Urothelium cell line (cell line): ENCODE measurements at places on chromosomes 2 and 18.
A peak's percentile ranks its signal among the peaks of the same experiment; 100 is the strongest.

DNA sequence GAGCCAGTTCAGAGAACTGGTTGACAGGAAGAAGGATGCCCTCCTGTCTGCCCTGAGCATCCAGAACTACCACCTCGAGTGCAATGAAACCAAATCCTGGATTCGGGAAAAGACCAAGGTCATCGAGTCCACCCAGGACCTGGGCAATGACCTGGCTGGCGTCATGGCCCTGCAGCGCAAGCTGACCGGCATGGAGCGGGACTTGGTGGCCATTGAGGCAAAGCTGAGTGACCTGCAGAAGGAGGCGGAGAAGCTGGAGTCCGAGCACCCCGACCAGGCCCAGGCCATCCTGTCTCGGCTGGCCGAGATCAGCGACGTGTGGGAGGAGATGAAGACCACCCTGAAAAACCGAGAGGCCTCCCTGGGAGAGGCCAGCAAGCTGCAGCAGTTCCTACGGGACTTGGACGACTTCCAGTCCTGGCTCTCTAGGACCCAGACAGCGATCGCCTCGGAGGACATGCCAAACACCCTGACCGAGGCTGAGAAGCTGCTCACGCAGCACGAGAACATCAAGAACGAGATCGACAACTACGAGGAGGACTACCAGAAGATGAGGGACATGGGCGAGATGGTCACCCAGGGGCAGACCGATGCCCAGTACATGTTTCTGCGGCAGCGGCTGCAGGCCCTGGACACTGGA, 92.5 kb upstream of the EML6 start:
- DNase-seq: no peak

DNA sequence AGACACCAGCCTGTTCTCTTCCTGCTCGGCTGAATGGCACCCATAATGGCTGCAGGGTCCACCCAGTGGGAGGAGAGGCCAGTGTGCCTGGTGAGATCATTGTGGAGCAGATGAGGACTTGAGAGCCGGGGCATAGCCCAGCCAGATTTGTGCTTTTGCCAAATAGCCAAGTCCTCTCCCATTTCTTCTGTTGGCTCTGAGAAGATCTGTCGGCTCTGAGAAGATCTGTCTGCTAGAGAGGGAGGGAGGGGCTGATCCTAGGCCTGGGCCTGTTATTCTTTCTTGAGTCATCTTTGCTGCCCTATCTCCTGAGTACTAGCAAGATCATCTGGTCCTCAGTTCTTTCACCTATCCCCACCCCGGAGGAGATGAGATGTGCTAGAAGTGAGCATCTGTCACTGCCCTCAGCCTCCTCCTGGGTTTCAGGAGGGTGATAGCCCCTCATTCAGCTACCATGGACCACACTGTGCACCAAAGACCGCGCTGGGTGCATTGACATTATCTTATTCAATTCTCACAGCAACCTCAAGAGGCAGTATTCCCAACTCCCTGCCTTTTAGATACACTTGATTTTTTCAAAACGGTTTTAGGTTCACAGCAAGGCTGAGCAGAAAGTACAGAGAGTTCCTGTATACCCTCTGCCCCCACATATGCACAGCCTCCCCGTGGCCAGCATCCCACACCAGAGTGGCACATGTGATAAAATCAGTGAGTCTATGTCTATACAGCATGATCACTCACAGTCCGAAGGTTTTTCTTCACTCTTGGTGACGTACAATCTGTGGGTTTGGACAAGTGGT, 98.6 kb downstream of the CAPN13 start:
- no peak for DNase-seq

GRCh38 chr2:129849559-129850160, 129.8 kb upstream of the RAB6C start:
- peak; percentile 52 for DNase-seq

DNA sequence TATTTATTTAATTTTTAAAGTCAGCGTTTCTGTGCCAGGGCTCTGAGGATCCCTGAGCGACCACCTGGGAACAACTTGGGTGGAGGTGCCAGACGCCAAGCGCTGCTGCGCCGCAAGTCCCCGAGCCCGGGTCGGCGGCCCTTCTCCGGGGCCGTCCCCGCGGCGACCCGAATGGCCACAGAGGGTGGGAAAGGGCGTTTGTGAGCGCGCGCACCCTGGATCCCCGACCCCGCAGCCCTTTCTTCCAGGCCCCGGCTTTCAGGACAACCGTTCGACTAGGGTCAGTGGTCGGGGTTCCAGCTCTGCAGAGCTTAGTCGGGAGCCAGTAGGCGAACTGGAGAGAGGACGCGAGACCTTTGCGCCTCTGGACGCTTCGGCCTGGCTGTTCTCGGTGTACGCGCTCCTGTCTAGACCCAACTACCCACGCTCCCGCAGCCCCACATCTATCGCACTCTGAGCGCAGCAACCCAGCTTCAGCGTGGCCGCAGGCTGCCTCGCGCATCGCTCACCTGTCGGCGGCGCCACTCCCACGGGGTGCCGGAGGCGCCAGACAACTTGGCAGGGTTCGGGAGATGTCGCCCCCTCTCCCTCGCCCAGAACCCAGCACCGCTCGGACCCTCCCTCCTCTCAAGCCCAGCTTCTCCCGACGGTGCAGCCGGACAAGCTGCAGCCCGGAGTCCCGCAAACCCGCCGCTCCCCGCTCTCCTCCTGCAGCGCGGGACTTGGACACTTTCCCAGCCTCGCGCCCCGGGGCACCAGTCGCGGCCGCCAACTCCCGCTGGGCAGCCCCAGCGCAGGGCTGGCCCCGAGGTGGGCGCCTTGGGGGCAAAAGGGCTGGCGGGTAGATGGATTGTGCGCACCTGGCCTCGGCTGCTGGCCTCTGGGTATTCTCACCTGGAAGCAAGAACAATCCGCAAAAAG, 758 bp downstream of the LYPD1 start:
- DNase-seq: no peak

GRCh38 chr2:124489686-124490085, 464.6 kb downstream of the CNTNAP5 start:
- DNase-seq: no peak

GRCh38 chr2:231554748-231555545, 24.7 kb upstream of the NMUR1 start:
- DNase-seq: no peak

- no peak for DNase-seq
These were observed 8.3 kb downstream of the EVX2 start for GRCh38 chr2:176075481-176075880.

DNA sequence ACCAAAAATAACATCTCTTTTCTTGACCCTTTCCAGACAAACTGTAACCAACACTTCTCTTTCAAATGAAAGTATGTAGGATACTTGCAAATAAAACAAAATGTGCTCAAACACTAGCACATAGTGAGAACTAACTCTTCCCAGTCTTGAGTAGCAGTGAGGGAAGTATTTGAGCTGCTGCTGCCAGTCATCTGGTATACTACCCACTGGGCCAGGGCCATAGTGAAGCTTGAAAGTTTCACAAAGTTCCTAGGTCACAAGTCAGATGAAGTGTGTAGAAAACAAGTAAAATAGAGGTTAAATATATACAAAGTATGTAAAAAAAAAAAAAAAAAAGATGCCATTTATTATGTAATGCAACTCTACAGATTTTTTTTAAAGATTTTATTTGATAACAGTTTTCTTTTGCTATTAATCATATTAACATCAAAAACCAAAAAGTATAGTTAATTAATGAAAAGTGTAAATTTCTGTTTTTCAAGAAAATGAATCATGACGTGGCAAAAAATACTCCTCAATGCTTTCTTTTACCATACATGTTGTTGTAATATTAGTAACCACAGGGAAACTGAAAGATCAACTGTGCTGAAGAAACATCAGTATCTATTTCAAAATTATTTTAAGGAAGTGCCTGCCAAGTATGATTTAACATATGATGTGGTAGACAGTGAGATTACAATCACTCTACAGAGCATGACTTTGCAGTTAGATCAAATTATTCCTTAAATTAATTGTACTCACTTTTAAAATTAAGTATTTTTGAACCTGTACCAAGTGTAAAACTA, 21.6 kb upstream of the TRIB2 start:
- DNase-seq: no peak

GRCh38 chr2:211996857-211997256, 541.7 kb downstream of the ERBB4 start:
- no peak for DNase-seq

GRCh38 chr2:32678825-32679224, 51.0 kb downstream of the TTC27 start:
- no peak for DNase-seq

- no peak for DNase-seq
These were observed 3.4 kb upstream of the CXCR4 start for GRCh38 chr2:136121204-136121910.

GRCh38 chr2:121200419-121201315, 84.3 kb downstream of the TFCP2L1 start:
- no peak for DNase-seq

- no peak for DNase-seq
These were observed 38.5 kb downstream of the ASAP2 start for GRCh38 chr2:9244985-9245544.

DNA sequence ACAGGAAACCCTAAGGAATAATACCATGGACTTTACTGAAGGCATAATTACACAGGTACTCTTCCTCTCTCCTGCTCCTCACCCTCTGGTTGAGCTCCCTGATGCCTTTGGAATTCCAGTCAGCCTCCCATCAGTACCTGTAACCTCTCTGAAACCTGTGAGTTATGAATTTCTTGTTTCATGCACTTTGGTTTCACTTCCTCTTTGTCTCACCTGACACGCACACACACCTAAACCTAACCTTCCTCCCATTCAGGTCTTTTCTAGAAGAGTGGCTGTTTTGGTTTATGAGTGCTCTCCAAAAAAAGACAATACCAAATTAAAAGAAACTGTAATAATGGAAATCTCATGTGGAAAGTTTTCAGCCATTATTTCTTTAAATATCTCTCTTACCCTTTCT, 451.3 kb upstream of the VWC2L start:
- no peak for DNase-seq

GRCh38 chr2:239928391-239929350, 96.5 kb downstream of the NDUFA10 start:
- no peak for DNase-seq

DNA sequence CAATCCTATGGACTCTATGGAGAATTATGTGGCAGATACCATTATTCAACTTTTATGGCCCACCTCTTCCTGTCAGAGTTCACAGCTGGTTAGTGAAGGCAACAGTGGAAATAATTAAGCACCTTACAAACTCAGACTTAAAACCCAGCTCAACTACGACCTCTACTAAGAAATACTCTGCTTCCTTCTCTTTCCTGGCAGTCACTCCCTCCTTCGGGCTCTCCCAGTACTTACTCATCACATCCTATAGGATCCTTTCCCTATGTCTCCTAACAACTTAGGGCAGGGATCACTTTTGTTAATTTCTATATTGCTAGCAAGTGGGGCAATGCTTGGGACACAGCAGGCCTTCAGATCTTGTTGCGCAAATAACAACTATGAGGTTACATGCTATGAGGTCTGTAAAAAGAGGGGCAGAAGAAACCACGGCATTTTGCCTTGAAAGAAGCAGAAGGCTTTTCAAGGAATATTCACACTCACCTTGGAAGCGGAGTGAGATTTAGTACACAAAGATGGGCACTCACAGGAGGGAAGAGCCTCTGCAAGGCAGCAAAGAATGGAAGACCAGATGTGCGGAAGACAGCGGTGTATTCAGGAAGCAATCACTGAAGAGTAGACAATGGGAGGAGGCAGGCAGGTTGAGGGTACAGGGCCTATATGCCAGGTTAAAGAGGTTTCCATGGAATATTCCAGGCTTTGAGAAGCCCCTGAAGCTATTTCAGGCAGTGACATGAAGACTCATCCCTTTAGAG, 2.1 kb downstream of the STK39 start:
- no peak for DNase-seq

GRCh38 chr2:240507060-240507777, 50.6 kb downstream of the ANKMY1 start:
- DNase-seq: no peak

- DNase-seq: no peak
These were observed 54.7 kb downstream of the INO80D start for GRCh38 chr2:206031162-206031784.

GRCh38 chr2:189218236-189218635, 38.7 kb upstream of the COL5A2 start:
- DNase-seq: no peak

DNA sequence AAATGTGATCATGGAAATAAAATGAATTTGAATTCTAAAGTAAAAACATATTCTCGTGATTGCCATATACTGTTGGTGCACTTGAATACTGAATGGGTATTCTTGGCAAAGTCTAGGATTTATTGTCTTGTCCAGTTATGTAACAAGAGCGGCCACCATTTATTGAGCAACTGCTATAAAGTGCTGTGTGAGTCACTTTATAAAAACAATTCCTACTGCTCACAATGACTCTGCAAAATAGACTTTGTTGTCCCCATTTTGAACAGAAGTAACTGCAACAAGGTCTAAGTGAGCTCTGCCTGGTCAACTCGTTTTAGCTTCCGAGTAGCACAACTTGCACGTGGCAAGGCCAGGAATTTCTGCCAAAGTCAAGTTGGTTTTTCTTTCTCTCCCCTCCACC, 995.6 kb upstream of the FANCL start:
- peak; percentile 7 for DNase-seq

- DNase-seq: no peak
These were observed 246.0 kb upstream of the KCNJ3 start for GRCh38 chr2:154452471-154452870.

DNA sequence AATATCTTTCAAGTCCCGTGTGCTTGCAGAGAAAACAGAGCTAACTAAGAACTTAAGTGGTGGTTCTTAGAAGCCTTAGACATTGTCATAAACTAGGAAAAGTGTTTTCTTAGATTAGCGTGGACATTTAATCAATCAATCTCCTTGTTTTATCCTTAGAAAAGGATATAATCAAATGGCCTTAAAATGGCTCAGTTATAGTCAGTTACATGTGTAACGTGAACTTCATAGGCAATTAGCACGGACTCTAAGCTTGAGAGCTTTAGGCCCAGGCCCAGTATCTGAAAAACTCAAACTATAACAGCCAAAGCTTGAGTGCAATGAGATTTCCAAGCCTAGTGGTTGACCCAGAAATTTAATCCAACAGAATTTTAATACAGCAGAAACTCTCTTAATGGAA, 43.5 kb upstream of the SP3 start:
- DNase-seq: no peak

DNA sequence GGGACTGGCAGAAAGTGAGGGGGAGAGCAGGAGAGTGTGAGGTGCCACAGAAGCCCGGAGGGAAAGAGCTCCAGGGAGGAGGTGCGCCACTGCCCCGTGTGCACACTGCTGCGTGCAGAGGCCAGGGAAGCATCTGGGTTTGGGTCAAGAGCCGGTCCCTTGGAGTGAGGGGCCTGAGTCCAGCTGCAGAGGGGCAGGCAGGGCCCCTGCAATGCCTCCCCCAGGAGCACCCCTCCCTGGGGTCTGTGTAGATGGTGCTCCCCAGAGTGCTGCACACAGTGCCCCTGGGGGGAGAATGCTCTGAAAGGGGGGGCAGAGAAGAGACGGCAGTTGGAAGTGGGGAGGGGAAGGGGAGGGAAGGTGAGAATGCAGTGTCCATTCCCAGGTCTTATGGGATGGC, 3.7 kb upstream of the LIMS2 start:
- DNase-seq: no peak

GRCh38 chr2:165402162-165402561, 67.3 kb upstream of the CSRNP3 start:
- DNase-seq: no peak

DNA sequence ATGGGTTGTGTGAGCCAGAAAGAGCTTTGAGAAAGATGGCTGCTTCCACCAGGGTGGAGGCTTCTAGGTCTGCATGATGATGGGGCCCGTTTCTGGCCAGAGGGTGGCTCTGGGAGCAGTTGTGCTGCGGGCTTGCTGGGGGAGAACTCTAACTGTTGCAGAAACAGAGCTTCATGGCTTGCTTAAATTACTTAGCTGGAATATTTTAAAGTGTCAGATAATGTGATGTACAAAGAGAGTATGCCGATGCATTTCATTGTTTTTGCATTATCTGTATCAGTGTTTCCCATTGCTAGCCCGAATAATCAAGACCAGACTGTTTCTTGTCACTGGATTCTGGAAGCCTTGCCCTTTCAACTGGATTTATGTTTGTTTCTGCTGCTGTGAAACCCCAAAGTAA, 6.3 kb upstream of the DRC1 start:
- DNase-seq: no peak
